Nucleus accumbens (tissue), 56 donors: ENCODE measurements at places on chromosomes 4 and X.

DNA sequence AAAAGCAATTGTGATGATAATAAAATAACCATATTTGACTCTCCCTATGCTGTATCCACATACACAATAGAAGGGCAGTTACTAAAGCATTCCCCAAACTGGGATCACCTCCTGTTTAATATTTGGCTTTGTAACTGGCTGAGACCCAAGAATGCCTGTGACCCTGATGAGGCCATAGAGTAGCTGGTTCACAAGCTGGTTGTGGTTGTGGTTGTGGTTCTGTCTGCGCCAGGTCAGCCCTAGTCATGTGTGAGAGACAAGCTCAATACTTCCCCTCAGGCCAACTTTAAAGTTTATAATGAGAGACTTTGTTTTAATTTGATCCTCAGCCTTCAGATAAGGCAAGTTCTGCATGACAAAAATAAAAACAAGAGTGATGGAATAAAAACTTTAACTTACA, 209.9 kb downstream of the PARM1 start:
- DNase-seq, result no peak

DNA sequence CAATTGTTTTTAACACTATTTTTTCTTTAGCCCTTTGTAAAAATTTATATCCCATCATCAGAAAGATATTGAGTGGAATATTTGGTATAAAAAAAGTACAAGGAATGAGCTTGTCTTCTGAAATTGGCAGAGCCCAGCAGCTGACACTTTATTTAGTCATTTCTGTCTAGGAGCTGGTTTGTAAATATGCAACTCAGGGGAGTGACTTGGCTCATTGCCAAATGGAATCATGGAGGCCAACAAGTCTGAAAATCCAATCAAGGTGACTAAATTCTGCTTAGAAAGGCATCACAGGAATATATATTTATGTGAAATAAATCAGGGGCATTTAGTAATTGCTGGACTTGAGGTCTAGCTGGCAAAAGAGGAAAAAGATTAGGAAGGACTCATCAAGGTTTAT, 74.4 kb downstream of the OTC start:
- no peak for DNase-seq

DNA sequence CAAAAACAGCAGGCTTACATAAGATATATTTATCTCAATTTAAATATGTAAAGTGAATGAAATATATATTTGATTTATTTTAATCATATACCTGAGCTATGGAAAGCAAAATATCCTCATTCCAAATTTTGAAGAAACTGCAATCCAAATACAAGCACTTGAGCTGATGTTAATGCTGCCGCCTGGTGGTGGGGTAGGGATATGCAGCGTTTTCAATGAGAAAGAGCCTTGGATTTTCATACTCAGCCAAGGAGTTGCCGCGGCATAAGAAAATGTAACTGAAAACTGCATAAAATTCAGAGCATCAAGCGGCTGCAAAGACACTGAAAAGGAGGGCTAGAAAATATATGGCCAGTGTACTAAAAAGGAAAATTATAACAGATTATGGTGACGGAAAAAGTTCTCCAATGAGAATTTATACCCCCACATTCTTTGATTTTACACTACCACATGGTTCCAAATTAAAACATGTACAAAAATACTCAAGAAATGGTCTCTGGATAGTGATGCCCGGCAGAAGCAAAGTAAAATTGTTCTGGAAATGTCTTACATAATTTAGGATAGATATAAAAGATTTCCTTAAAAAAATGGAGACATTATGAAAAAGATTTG, 660.3 kb upstream of the PITX2 start:
- DNase-seq, result peak; percentile 42

- DNase-seq, result no peak
Measured at GRCh38 chr4:100014616-100015015, 64.5 kb upstream of the H2AZ1 start.

- DNase-seq, result peak; percentile 11
Measured at GRCh38 chr4:22434895-22435294, 81.0 kb downstream of the ADGRA3 start.
